ENCODE measurements at places on chromosomes 12 and 14.

DNA sequence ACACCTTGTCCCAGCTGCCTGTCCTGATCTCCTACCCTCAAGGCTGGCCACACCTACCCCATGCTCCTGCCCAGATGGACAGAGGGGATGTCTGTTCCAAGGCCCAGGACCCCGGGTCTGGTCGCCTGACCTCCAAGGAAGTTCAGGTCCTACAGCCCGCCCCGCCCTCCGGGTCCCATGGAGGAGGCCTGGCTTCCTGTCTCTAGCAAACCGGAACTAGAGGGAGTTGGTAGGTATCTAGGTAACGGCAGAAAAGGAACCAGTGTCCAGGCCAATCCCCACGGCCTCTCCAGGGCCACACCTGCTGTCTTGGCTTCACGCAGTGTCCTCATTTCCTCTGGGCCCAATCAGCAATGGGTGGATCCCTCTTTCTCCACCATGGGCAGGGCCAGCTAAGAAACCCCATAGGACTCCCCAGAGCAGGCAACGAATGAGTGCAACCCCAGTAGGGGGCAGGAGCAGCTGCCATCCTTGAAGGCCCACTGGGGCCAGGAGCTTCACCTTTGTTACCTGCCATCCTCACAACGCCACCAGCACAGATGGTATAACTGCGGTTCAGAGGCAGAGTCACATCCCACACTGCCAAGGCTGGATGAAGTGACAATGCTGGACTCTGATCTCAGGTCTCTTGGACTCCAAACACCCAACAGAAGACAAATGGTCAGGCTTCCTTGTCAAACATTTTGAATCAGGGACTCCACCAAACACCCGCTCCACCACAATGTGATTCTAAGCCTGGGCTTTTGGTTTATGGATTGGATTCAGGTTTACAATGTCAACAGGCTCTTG is 25.1 kb upstream of the RPLP0 start:
- no peak for DNase-seq

DNA sequence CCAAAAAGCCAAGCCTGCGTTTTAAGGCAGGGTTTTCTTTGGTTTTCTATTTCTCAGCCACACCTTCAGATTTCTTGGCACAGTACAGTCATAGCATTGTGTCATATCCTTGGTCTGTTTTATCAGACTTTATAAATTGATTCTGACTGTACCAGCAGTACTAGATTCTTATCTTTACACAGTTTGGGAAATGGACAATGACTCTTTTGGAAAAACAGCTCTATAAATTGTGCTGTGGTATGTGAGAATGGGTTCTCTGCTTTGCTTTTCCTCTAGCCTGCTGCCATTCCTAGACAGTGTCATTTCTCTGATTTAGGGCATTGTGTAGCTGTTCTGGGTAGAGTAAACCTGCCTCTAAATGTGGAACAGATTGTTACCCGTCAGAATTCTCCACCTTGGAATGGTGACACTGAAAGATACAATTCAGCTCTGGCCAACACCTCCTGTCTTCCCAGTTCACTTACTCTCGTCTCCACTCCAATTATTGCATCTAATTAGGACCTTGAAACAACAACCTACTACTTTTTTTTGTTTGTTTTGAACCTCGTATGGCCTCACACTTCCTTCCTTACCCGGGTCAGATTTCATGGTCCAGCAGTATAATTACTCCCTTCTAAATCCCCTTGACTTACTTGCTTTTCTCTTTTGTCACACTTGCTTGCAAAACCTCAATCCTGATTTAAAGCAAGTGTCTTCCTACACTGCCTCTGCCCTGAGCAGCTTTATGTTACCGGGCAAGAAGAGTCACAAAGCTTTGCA is 226.3 kb downstream of the ERC1 start:
- DNase-seq = no peak

DNA sequence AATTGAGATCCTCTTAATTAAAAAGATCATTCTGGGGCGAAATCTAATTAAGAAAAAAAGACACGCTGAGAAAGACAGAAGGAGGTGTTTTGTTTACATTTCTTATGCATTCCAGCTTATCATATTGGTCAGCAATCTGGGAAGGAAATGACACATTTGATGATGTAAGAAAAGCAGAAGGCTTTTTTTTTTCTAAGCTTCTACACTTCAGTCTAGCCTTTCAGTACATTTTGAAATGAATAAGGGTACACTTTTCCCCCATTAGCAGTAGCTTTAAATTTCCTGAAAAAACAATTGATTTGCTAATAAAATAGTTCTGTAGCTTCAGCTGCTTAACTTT is 5.9 kb upstream of the GSC start:
- DNase-seq = no peak

DNA sequence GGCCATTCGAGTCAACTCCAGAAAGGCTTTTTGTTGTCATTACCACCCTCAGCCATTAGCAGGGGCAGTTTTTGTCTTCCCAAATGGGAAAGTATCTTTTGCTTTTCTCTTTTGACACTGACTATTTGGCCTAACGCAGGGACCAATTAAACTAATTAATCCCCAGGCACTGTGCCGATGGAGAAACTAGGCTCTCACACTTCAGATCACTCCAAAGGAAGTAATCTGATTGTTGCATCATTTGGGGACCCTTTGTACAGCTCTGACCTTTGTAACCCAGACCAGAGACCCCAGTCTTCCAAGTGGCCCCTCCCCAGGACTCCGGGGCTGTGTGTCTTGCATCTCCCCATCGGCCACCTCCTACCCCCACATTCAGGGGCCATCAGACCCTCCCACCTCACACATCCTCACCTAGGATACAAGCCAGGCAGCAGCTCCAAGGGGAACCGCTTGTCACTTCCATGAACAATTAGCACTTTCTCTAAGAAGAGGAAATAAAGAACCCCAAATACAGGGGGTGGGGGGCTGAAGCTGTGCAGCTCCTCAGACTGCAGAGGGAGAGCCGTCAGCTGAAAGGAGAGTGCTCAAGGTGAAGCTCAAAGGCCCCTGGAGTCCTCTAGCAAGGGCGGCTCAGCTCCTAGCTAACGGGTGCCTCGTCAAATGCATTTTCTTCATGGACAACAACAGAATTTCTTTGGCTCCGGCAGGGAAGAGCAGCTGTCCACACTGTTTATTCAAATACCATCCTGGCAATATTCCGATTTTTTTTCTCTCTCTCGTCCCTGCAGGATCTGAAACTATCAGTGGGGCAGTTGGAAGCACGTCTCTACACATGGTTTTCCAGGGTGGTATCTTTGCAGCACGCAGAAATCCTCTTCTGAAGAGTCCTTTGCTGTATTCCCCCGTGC is 64.3 kb upstream of the DIO3 start:
- DNase-seq = no peak

DNA sequence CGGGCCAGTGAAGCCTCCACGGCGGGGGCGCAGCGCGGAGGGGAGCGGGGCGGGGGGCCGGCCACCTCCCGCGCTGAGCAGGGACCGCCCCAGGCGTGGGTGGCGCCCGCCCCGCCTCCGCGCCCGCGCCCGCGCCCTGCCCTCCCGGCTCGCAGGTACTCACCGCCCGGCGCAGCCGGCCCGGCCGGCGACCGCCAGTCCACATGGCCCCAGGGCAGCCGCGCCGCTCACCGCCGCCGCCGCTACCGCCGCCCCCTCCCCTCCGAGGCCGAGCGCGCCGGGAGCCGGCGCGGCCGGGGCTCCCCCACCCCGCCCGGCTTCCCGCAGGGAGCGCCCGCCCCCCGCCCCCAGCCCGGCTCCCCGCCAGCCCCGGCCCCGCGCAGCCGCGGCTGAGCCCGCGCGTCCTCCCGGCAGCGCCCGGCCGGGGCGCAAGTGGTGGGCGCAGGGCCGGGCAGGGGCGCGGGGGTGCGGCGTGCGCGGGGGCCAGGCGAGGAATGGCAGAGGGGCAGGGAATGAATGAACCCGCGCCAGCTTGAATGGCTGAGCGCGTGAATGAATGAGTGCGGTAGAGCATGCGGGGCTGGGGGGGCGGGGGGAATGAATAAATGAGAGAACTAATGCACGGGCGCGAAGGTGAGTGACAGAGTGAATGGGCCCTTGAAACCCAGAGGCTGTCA is at the start of gene BEGAIN:
Gene BEGAIN (minus strand): TSS at position 332 of the 677 bp plus-strand sequence. CDS start 127 bp downstream, at position 205.
- DNase-seq = no peak

DNA sequence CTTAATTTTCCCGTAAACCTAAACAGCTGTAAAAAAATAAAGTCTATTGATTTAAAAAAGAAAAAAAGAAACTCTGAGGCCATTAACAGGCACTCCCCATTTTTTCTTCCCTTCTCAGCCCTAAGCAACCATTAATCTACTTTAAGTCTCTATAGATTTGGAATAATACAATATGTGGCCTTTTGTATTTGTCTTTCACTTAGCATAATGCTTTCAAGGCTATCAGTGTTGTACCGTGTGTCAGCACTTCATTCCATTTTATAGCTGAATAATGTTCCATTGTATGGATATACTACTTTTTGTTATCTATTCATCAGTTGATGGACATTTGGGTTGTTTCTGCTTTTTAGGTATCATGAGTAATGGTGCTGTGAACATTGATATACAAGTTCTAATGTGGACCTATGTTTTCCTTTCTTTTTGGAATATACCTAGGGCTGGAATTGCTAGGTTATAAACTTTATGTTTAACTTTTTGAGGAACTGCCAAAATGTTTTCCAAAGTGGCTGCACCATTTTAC is 15.7 kb downstream of the CREBL2 start:
- no peak for DNase-seq

DNA sequence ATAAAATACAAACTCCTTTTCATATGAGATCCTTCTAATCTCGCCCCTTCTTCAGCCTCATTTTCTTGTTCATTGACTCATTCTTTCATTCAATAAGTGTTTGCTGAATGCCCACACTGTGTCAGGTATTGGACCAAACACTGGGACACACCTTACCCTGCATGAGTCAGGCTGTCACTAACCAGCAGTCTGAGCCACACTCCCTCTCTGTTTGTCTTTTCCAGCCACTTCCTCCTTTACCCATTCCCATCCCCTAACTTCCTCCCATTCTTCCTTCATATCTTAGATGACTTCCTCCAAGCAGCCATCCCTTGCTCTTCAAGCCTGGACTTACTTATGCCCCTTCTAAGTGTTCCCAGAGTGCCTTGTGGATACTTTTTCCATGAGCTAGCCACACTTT is 27.0 kb upstream of the HIF1A start:
- no peak for DNase-seq

DNA sequence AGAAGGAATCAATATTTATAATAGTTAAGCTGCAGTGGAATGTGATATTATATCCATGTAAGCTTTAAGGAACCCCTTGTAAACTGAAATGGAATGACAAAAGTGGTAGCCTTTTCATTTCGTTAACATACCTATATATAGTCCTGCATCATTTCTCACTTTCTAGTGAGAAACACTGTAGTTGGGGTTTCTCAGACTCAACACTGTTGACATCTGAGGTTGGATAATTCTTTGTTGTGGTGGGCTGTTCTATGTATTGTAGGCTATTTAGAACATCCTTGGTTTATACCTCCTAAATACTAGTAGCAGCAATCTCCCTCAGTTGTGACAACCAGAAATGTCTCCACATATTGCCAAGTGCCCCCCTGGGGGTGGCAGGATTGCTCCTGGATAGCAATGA is 79.1 kb downstream of the RAD52 start:
- DNase-seq = no peak

- DNase-seq = no peak
Observed at GRCh38 chr14:84340938-84341337, 1189.0 kb upstream of the FLRT2 start.

DNA sequence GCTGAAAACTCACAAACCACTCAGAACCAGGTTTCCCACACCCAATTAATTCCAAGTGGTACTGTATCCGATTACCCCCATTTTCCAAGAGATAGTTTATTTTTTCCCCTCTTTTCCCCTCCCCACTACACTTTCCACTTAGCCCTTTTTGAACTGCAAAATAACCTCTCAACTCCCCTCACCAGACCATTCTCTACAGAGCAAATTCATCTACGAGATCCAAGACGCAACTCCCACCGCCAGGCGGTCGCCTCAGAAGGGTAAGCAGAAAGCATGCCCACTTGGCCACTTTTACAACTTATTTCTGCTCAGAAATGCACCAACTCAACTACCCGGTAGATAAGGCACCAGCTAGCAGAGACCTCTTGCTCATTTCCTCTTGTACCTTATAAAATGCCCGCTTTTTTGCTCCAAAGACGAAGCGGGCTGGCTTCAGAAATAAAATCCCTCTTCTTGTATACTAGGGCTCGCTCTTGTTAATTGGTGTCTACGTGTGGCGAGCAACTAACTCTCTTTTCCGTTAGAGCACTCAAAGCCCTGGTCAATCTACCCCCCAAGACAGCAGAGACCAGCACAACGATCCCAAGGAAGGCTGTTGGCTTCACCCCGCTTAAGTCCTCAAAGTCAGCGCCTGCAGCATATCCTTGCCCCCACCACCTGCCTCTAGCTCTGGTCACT is 910 bp upstream of the SRP54 start:
- DNase-seq = peak; percentile 69

DNA sequence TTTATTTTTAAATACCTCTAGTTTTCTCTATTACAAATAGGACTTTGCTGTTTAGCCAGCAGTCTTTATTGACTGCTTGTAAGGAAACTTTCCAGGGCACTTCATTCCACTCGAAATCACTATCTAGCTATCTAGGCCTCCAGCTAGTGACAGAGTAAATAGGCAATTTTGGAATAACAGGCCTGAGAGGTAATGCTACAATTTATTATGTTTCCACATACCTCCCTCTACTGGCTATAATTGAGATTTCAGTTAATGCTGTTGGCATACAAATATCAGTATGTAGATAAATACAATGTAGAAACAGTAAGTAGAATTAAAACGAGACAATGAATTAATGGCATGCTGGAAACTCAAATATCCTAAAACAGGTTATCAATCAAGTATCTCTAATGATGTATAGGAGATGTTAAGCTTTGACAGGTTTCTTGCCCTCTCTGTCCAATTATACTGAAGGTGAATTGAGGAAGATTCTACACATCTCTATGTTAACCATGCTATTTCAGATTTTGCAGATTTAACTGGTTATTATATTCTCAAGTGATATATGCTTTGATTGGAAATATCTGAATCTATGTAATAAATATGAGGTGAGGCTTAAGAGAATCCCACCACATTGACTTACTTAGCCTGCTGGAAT is 7.2 kb downstream of the DTD2 start:
- DNase-seq = peak; percentile 55

Data from NB4 (cell line).